ENCODE measurements at places on chromosomes 1 and 21.

DNA sequence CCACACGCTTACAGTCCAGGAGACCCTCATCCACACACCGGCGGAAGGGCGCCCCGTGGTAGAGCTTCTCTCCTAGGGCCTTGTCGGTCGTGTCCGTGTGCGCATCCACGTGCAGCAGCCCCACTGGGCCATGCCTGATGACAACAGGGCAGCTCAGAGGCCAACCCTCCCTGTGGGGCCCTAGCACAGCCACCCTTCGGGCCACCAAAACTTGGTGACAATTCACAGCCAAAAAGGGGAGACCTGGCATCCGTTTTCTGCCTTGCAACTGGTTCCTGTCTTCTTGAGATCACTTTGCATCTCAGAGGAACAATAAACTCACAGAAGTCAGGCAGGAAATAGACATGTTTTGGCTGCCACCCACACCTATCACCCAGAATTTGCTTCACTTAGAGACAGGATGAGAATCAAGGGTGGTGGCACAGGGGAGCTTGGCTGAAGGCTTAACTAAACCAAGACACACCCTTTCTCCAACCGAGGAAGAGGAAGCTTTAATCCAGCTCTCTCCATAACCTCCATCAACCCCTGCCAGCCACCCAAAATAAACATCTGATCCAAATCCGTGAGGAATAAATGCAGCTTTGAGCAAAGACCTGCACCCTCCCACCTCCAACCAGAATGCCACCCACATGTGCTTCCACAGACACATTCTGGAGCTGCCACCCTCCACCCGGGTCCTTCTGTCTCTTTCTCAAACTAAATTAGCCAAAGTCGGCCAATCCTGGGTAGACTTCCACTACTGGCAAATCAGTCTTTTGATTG, 5.7 kb downstream of the AGMAT start:
- DNase-seq = peak; percentile 45

GRCh38 chr1:178928041-178928440, 57.2 kb upstream of the ANGPTL1 start:
- DNase-seq = no peak

- DNase-seq = peak; percentile 41
Measured at GRCh38 chr1:31683997-31684396, 19.8 kb downstream of the COL16A1 start.

GRCh38 chr21:21034036-21034435, 35.8 kb downstream of the NCAM2 start:
- no peak for DNase-seq

GRCh38 chr1:212452323-212453155, 19.8 kb downstream of the NENF start:
- no peak for DNase-seq

GRCh38 chr1:20322081-20322824, 31.6 kb downstream of the VWA5B1 start:
- DNase-seq = peak; percentile 87

DNA sequence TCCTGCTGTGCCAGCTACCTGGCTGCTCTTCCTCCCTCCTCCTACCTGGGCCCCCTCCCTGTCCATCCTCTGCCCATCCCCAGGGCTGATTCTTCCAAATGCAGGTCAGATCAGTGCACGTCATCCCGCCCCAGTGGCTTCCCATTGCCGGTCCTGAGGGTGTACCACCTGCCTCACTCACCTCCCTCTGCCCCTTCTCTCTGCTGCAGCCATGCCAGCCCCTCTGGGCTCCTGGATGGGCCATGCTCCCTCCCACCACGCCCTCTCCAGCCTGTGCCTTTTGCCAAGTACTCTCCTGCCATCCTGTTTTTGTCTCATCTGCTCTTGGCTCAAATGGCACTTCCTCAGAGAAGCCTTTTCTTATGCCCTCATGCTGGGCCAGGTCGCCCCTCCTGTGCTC, 95.8 kb downstream of the ARHGEF10L start:
- no peak for DNase-seq

- no peak for DNase-seq
Measured at GRCh38 chr21:34558166-34558565, 46.2 kb upstream of the KCNE1 start.

- DNase-seq = no peak
Measured at GRCh38 chr1:11952455-11953109, 18.1 kb downstream of the PLOD1 start.

GRCh38 chr1:161373442-161373841, 5.8 kb upstream of the CFAP126 start:
- DNase-seq = no peak

DNA sequence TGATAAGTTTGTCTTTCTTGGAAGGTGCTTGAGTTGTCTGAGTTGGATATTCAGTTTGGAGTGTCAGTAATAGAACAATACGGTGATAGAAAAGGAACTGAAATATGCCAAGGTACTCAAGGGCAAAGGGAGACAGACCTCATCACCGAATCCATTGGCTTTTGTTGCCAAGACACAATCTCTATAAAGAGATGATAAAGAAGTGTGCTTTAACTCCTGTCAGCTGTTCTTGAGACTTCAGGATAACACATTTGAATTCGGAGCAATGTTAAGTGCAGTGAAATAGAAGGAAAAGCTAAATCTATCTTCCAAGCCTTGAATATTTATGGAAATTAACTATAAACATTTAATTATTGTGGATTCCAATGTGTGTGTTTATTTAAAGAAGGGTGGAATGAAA, 194.7 kb downstream of the DISC1 start:
- no peak for DNase-seq

- no peak for DNase-seq
Measured at GRCh38 chr1:165451691-165452090, 6.8 kb upstream of the RXRG start.

DNA sequence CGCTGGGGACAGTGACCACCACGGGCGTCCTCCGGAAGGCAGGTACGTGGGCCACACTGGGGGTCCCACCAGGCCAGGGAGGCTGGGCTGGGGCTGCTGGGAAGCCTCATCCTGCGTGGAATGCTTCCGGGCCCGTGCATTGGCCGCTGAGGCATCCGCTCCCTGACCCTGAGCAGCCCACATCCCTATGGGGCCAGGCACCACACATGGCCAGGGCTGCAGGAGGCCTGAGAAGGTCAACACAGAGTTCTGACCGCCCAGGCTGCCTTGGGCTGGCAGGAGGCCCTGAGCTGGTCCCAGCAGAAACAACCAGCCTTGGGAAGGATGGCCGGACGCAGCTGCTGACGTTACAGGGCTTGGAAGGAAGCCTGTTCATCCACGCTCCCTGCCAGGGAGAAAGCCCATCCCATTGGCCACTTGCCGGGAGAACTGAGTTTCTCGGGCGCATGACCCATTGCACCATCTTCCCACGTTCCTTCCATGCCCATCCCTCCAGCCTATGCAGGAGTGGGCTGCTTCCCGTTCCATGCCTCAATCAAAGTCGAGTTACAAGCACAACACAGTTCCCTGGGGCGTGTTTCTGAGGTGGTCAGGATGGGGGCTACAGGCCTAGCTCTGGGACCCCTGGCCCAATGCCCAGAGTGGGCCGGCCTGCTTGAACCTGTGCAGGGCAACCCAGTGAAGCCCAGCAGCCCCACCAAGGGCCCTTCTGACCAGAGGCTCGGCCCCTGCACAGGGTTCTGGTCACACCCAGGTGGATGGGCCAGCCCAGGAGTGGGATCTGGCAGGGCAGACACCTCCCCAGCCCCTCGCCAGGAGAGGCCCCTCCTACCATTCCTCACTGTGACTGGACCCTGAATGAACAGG, 31.7 kb downstream of the TRIM11 start:
- no peak for DNase-seq

Data from GM20000 (cell line).